ENCODE measurements at places on chromosomes 2 and 18.

DNA sequence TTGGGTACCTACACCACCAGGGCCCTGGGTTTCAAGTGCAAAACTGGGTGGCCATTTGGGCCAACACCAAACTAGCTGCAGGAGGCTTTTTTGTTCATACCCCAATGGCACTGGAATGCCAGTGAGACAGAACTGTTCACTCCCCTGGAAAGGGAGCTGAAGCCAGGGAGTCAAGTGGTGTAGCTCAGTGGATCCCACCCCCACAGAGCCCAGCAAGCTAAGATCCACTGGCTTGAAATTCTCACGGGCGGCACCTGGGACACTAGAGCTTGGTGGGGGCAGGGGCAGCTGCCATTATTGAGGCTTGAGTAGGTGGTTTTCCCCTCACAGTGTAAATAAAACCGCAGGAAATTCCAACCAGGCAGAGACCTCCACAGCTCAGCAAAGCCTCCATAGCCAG, 46.0 kb upstream of the FAM110C start:
- DNase-seq, result no peak

- no peak for DNase-seq
These were observed 481.0 kb upstream of the MYT1L start for GRCh38 chr2:2812117-2812516.

DNA sequence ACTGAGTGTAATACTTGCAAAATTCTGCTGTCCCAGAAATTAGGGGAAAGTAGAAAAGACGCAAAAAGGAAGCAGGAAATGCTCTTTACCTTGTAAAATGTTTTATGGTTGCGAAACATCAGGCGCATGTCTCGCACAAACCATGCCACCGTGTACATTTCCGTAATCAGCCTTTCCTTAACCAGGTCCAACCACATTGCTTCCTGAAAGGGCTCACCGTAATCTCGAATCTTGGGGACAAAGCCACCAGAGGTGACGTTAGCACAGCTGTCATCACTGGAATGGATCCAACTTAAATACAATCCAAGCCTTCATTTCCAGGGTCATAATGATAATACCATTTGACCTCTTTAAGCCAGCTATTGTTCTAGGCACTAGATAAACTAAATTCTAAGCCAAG, 49.3 kb downstream of the SP110 start:
- DNase-seq, result no peak

DNA sequence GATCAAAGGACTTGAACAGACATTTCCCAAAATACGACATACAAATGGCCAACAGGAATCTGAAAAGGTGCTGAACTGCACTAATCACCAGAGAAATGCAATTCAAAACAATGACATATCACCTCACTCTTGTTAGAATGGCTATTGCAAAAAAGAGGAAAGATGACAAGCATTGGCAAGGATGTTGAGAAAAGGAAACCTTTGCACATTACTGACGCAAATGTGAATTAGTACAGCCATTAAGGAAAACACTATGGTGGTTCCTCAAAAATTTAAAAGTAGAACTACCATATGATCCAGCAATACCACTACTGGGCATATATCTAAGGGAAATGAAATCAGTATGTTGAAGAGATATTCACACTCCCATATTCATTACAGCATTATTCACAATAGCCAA, 57.7 kb upstream of the ASPRV1 start:
- DNase-seq, result no peak

GRCh38 chr2:170227507-170227947, 49.6 kb downstream of the MYO3B start:
- DNase-seq, result no peak

DNA sequence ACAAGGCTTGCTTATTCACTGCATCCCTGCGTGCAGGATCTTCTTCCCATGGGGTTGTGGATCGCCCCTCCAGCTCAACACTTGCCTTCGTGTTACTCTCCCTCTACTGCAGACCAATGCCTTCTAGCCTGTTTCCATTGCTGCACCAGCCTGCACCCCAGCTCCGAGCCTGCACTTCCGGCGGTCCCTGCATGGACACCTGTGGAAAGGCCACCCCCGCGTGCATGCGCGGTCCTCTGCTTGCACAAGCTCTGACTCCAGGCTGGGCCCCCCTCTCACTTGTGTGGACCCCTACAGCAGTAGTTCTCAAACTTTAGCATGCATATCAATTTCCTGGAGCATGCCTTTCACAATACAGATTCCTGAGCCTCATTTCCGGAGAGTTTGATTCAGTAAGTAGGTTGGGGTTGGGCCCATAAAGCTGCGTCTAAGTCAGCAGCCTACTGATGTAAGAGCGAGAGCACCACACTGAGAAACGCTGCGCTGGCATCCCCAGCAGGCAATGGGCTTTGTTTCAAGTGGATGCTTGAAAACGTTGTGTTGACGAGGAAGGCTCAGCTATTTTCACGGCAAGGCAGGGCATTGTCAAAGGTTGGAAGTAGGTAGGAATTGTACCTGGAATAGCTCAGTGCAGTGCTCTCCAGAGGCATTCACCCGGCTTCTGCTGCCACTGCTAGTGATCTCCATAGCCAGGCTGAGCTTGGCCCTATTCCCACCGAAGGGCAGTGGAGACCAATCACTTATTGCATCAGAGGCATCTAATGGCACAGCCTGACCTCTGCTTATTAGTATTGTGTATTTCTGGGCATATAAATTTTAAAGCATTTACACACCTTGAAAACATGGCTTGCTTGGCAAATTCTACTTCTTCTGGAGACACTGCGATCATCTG, 32.6 kb downstream of the CREG2 start:
- DNase-seq, result no peak

DNA sequence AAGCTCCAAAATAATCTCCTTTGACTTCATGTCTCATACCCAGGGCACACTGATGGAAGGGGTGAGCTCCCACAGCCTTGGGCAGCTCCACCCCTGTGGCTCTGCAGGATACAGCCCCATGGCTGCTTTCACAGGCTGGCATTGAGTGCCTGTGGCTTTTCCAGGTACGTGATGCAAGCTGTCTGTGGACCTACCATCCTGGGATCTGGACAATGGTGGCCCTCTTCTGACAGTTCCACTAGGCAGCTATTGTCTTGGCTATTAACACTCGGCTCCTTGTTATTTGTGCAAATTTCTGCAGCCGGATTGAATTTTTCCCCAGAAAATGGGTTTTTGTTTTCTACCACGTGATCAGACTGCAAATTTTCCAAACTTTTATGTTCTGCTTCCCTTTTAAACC, 634.2 kb downstream of the TSN start:
- no peak for DNase-seq

DNA sequence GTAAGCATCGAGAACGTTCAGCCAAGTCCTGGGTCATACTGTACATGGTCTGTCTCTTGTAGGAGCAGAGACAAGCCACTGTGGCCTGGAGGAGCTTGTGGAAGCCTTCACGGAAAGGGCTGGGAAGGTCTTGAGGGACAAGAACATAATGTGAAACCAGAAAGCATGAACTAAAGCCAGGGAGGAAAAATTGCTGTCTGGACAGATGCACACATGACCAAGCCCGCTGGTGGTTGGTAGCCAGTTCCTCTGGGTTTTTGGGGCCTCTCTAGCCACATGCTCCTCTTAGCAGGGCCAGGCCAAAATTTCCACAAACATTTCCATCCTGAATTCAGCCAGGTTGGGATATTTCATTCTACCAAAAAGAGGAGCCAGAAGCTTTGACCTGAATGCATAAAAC, 196.2 kb upstream of the SIX2 start:
- DNase-seq, result no peak

DNA sequence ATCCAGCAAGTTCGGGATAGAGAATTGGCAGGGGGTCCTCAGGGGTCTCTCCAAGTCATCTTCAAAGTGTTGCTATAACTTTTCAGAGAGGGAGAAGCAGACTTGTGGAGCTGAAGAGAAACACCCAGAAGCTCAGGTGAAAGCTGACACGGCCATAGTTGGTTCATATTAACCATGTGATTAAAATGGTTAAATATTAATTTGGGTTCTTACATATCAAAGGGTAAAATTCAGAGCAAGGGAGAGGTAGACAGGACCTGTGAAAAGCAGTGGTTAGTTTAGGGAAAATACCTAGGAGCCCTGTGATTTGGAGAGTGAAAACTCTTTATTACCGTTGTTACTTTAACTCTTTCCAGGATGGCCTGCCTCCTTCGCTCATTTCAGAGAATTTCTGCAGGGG, at the start of gene UGT1A6:
Gene UGT1A6, plus strand, starts transcription at position 243 of the 400 bp plus-strand sequence. Its CDS starts 115 bp downstream, at position 358.
- DNase-seq, result no peak

DNA sequence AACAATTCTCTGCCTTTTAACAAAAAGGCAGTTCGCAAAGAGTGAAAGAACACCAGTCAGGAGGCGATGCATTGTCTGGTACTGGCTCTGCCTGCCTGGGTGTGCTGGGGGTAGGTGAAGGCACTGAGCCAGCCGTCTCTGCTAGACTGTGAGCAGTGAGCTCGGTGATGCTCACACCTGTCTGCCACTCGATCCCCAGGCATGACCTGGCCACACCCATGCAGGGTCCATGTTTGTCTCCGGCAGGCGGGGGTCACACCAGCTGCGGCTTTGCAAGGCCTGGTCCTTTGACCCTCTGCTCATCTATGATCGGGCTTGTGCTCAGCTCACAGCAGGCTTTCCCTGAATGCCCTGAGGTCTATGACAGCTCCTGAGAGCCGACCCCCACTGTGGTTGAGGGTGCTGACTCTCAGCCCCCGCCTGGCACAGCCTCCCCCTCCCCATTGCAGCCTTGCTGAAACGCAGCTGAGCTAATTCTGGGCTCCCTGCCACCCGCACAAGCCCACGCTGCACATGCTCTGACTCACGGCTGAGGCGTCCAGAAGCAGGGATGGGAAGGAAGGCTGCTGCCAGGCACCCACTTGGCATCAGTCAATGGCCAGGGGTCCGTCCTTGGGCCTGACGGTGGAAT, 23.7 kb downstream of the CRACDL start:
- DNase-seq, result no peak

DNA sequence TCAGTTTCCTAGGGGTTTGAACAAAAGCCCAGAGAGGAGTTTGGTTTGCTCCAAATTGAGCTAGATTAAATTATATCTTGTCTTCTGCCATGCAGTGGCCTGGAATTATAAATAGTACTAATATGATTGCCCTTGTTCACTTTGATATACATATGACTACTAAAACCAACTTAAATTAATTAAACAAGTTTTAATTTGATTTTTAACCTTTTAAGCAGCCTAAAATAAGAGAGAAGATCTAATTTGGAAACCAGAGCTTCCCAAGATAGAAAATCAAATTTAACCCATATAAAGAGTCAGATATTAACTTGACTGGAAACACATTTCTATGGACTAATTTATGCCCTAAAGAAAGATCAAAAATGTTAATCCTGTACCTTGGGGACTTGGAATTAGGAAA, 444.5 kb upstream of the SLC8A1 start:
- DNase-seq, result no peak

DNA sequence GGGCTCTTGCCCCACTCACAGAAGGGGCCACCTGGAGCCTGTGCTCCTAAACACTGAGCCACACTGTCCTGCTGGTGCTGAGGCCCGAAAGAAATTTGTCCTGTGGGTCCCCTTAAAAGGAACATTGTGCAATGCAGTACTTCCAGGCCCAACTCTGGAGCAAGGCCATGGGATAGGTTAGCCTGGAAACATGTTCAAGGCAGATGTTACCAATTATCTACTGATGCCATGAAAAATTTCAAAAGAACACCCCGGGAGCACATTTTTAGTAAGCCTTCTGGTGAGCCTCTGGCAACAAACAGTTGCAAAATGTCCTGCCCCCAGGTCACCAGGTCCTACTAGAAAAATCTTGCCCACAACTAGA, 12.3 kb upstream of the PTMA start:
- no peak for DNase-seq

DNA sequence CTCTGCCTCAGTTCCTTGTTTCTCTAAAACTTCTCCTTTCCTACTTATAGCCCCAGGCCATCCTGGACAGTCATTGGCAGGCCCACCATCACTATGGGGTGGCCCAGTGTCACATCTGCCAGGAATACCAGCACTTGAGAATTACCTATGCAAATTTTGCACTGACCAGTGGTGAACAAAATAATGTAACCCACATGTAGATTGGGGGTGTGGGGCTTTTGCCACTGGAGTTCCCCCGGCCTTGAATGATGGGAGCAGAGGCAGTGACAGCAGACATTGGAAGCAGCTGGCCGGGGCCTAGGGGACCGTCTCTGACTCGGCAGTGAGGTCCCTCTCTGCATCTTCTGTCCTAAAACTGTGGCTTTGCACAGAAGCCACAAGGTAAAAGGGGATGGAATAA, 24.9 kb upstream of the DNMT3A start:
- no peak for DNase-seq

DNA sequence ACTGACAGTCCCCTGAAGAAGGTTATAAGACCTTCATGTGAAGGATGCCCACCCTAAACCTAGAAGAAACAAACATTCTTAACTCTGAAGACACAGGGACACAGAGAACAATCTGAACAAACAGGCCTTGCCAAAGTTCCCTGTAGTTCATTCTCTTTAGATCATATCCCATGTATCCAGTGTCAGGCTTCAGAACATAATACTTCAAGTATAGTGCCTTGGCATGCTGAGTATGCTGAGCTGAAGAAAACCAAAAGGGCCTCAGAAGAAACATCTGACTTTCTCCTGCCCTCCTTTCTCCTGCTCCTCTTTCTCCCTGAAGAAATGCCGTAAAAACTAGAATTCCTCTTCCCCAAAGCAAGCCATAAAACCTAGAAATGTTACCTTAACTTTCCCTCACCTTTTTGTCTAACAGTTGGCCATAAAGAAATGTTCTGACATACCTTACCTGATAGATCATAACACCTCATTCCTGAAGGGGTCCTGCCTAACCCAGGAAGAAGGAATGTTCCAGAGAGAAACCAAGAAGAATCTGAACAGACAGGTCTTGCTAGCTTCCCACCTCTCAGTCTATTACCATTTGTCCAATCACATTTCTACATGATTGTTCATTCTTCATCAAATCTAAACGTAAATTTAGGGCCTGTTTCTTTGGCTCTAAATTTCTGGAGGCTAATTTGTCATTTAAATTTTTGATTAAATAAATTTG, 160.1 kb upstream of the ZC3H15 start:
- DNase-seq, result no peak

DNA sequence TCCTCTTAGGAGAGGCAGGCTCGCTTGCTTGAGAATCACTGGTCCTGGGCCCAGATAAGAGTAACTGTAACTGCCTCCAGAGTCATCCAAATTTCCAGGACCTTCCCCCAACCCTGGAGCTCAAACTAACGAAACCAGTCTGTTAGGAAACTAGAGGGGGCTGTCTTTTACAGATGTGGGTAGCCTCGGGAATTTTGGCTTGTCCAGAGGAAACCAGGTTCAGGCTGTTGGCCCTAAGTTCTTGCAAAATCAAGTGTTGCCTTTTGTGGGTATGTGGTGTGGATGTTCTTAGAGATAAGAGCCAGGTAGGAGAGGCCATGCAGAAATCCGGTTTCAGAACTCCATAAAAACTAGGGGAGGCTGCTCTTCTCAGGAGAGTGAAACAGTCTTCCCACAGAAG, 125.0 kb upstream of the DLX2 start:
- DNase-seq, result no peak

DNA sequence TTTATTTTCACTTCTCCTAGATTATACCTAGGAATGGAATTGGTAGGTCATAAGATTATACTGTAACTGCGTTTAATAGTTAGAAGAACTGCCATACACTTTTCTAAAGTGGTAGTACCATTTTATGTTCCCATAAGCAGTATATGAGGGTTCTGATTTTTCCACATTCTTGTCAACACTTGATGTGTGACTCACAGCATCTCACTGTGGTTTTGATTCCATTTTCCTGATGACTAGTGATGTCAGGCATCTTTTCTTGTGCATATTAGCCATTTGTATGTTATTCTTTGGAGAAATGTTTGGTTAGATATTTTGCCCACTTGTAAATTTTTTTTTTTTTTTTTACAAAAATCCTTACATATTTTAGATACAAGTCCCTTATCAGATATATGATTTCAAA, 2.3 kb downstream of the DCAF17 start:
- no peak for DNase-seq
